ENCODE measurements at places on chromosomes 12 and 14.

- no peak for DNase-seq
These were observed 115.9 kb downstream of the BCL11B start for GRCh38 chr14:99156090-99156425.

GRCh38 chr14:106875503-106875902 lies 1349.1 kb downstream of the TMEM121 start:
- no peak for DNase-seq

DNA sequence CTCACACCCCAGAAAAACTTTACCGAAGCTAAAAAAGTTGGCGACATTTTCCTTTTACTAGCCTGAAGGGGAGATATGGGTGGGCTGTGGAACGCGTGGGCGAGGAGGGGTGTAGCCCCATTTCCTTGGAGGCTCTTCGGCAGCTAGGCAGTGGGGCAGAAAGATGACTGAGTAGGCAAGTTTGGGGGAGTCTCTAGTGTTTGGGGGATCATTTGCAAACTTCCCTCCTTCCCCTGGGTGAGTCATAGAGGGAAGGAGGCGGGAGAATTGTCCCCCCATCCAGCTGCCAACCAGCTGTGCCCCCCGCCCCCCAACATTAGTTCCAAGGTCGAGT lies 2.3 kb downstream of the GLI1 start:
- DNase-seq, result peak; percentile 42

DNA sequence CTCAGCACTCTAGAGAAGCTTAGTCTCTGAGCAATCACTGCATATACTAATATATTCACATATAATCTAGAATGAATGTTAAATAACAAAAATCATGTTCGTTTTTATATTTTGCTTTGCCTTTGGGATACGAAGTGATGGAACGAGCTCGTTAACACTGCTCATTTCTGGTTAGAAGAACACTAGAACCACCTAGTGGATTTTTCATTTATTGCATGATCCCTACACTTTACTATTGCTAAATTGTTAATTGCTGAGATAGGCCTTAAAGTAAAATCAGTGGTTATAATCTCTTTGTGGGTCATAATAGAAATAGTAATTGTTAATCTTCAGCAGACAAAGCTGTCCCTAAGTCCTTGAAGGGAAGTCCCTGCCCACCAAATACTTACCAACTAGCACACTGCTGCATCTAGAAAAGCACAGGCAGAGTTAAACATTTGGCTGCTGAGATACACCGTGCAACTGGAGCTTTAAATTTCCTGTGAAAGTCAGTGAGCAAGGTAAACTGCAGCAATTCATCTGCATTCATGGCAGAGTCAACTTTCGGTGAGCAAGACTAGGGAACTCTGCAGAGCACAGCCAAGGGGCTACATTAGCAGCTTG lies 353.7 kb downstream of the APAF1 start:
- peak; percentile 55 for DNase-seq

DNA sequence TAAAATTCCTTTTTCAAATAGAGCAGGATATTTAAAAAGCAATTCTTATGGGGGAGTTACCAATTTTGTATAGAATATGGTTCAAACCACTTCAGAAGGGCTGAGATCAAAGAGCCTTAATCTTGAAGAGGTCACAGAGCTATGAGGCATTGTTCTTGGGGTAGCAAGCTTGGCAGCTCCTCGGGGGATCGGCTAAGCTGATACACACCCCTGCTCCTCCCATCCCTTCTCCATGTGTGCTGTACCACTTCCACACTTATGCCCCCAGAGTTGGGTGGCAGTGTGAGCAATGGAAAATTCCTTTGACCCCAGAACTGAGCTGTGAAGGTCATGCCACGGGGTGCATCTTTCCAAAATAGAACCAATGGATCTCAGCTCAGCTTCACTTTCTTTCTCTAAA lies 15.0 kb upstream of the TMEM30B start:
- no peak for DNase-seq

GRCh38 chr12:109741286-109741969 lies 27.8 kb downstream of the FAM222A start:
- no peak for DNase-seq

DNA sequence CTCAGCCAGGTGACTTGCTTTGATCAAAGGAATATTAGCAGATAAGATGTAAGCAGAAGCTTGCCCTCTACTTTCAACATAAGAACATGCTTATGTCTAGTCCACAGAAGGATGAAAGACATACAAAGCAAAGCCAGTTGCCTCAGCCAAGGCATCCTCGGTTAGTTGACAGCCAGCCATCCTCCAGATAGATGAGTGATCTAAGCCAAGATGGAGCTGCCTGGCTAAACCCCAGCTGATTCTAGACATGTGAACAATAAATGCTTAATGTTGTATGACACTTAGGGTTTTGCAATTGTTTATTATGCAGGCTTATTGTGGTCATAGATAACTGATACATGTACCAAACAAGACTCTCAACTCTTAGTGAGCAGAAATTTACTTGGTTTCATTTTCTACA lies 157.6 kb upstream of the TMTC2 start:
- DNase-seq, result no peak

DNA sequence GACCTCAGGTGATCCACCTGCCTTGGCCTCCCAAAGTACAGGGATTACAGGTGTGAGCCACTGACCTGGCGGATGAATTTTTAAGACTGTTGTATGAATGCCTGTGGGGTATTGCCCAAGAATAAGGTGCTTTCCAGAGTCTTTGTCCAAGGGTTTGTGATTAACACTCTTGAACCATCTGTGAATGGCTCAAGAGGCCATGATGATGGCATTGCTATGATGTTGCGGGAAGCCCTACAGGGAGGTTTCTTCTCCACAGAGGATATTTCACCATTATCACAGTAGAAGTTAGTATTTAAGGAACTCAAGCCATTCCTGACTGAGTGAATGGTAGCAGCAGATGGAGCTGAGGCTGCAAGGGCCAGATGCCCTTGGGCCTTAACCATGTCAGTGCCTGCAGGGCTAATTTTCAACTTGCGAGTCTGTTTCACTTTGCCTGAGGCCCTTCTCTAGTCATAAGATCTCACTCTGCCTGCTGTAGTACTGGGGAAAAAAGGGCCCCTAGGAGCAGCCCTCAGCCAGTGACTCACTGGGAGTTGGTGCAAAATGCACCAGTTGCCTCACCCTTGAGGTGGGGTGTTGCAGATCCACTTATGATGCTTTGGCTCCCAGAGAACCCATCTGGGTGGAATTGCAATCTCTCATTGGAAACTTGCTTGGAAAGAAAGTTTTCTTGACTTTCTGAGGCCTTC lies 108.6 kb upstream of the FLRT2 start:
- DNase-seq, result peak; percentile 26

GRCh38 chr12:131507881-131508280 lies 203.0 kb upstream of the SFSWAP start:
- no peak for DNase-seq

GRCh38 chr12:122318607-122319605 lies 52.6 kb upstream of the VPS33A start:
- DNase-seq, result no peak

DNA sequence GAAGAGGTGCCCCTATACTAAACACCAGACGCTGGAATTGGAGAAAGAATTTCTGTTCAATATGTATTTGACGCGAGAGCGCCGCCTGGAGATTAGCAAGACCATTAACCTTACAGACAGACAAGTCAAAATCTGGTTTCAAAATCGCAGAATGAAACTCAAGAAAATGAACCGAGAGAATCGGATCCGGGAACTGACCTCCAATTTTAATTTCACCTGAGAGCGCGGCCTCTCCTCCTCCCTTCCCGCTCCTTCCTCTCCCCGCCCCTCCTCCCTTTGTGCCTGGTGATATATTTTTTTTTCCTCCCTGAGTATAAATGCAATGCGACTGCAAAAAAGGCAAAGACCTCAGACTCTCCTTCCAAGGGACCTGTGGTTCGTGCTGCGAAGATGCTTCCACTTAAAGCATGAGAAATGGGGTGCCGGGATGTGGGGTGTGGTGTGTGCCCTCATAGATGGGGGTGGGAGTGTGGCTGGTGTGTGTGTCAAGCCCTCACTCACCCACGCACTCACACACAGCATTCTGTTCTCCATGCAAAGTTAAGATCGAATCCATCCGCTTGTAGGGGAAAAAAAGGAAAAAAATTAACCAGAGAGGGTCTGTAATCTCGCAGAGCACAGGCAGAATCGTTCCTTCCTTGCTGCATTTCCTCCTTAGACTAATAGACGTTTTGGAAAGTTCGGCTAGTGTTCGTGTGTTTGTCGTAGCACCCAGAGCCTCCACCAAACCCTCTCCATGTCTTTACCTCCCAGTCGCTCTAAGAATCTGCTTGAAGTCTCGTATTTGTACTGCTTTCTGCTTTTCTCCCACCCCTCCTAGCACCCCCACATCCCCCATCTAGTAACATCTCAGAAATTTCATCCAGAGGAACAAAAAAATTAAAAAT lies 4.5 kb downstream of the HOXC10 start:
- DNase-seq, result no peak

- no peak for DNase-seq
These were observed 2.4 kb downstream of the NR4A1 start for GRCh38 chr12:52053536-52054209.

DNA sequence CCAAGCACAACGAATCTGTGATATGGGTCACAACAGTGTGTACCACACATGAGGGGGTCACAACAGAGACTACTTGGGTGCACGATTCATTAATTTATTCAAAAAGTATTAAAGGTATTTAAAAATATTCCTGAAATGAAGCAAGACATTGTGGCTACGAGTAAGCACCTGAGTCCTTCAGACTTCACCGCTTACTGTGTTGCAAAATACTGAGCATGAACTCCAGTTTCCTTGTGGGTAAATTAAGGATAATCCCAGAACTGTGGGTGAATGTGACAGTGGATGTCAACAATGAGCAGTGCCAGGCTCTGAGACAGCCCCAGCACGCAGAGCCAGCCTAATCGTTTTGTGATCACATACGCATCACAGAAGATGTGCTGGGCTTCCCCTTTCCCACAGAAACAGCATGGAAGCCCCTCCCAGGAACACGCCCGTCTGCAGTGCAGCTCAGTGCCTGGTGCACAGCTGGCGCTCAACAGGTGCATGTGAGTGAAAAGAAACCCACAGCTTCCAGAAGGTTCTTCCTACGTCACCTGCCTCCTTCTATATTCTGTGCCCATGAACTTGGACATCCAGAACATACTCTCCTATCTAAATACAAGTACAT lies 29.1 kb downstream of the CDC42BPB start:
- no peak for DNase-seq

- no peak for DNase-seq
These were observed 123.3 kb downstream of the CCER1 start for GRCh38 chr12:90831712-90832111.

DNA sequence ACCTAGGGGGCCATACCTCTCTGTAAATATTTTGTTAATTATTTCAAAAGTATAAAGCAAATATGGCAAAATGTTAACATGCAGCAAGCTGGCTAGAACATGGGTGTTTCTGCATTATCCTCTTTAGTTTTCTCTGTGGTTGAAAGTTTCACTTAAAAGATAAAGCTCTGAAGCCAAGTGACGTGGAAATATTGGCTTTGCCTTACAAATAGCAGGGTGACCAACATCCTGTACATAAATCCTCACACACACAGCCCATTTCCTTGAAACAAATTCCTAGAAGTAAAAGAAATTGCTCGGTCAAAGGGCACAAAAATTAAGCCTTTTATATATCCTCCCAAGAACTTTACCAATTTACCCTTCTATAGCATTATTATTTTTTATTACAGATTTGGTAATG lies 10.6 kb upstream of the VWF start:
- no peak for DNase-seq

GRCh38 chr14:85224241-85224640 lies 305.7 kb upstream of the FLRT2 start:
- DNase-seq, result no peak

GRCh38 chr12:810116-810515 lies 57.7 kb downstream of the WNK1 start:
- no peak for DNase-seq

GRCh38 chr12:52203079-52203921 lies 11.5 kb upstream of the KRT80 start:
- DNase-seq, result no peak

DNA sequence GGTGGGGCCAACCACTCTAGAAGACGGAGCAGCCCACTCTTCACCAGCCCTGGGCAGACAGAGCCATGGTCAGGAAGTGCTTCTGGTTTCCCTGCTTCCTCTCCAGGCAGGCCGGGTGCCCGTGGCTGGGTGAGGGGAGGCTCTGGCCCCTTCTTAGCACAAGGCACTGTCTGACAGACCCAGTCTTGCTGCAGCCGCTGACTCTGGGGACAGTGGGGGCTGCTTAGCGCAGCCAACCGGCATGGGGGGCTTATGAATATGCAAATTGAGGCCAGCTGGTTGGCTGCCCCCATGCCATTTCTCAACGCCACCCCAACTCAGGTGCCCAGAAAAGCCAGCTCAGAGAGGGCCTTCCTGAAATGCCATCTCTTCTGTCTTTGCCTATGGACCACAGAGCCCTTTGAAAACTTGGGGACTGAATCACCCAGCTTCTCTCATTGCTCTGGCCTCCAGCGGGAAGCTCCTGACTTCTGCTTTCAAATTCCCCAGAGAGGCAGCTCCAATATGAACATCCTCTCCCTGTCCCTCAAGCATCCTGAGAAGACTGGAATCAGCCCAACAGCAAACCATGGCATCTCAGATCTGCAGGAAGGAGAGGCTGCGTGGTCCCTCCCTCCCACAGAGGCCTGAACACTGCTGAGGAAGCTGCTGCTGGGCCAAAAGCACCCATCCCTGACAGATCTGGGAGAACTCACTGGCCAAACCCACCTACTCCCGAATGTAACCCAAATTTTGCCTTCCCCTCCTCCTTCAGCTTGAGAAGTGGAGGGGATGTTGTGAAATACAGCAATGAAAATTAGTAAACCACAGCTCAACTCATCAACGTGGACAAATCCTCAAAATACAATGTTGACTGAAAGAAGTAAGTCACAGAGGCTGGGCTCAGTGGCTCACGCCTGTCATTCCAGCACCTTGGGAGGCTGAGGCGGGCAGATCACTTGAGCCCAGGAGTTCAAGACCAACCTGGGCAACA lies at the start of gene PROX2:
Gene PROX2, minus strand, starts transcription at position 205 of the 973 bp plus-strand sequence. CDS start 12,311 bp downstream, outside the sequence.
- DNase-seq, result no peak

DNA sequence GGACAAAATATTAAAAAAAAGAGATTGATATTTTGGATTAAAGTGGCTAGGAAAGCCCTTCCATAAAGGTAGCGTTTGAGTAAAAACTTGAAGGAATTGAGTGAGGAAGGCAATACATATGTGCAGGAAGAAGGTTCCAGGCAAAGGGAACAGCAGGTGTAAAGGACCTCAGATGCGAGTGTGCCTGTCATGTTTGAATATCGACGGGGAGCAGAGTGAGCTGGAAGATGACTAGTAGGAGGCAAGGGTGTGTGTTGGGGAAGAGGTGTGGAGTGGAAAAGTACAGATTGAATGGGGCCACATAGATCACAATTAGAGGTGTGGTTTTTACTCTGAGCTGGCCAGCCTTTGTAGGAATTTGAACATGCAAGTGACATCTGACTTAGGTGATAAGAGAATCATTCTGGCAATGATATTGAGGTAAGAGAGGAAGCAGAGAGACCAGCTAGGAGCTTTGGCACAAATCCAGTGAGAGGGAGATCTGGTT lies 15.0 kb upstream of the FBXO33 start:
- DNase-seq, result no peak
